ENCODE measurements at places on chromosomes 16 and 17.

DNA sequence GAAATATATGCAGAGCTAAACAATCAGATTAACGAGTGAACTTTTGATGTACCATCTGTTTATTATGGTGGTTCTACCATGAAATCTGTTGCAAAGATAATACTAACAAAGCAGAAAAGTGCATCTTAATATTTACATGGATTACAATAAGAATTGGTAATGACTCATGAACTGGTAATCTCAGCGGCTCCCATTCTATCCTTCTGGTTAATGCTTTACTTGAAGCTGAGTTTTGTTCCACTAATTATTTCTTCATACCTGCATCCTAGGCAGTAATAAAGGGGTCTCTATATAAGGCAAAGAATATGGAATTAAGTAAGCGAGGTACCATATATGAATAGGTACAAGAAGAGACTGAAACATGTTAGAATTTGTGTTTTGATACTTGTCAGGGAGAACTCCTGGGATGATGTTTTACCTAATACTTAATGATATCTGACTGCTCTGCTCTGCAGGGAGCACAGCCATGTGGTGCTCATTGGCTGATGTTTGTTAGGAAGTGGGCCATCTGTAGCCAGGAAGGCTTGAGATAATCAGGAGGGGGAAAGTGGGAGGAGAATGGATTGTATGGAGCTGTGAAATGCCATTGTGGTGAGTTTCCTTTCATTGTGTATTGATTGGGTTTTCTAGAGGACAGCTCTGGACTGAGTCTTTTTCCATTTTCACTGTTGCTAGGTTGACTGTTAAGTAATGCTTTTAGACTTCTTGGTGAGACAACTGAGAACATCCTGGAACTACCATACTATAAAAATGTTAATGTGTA is 52.6 kb downstream of the MAP2K6 start:
- no peak for DNase-seq

DNA sequence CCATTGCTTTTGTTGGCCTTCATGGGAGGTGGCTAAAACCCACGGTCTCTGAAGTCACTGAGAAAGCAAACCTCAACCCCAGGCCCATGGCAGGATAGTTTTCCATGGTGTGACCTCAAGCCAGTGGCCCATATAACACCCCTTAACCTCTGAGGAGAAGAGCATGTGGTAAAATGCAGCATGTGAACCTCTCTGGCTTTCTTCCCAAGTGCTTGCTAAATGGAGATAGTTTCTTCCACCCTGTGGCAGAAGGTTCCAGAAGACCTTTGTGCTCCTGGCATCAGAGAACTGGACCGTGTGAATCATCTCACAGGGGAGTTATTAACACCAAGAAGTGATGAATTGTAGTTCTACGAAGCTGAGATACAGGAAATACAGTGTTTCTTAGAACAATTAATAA is 47.3 kb downstream of the MYOCD start:
- DNase-seq: no peak

DNA sequence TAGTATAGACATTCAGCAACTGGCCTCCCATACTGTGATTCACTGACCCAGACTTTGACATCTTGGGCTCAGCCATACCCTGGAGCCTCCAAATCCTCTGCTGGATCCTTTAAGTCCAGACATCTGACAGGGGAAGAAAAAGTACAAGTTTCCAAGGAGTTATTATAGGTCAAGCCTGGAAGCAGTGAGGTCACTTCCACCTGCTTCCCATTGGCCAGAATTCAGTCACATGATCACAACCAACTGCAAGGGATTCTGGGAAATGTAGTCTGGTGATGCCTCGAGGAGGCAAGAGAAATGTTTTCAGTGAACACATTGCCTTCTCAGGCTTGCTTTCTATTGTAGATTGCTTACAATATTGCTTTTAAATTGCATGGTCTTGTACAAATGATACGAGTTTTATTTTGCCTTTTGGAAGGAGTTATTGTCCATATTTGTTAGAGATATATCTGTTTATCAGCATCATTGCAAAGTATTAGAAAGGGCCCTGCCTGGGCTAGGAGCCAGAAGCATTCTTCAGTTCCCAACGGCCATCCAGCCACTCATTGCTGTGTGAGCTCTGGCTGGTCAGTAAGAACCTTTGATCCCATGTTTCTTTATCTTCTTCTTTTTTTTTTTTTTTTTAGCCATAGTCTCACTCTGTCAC is 696.9 kb downstream of the WWOX start:
- peak; percentile 68 for DNase-seq

DNA sequence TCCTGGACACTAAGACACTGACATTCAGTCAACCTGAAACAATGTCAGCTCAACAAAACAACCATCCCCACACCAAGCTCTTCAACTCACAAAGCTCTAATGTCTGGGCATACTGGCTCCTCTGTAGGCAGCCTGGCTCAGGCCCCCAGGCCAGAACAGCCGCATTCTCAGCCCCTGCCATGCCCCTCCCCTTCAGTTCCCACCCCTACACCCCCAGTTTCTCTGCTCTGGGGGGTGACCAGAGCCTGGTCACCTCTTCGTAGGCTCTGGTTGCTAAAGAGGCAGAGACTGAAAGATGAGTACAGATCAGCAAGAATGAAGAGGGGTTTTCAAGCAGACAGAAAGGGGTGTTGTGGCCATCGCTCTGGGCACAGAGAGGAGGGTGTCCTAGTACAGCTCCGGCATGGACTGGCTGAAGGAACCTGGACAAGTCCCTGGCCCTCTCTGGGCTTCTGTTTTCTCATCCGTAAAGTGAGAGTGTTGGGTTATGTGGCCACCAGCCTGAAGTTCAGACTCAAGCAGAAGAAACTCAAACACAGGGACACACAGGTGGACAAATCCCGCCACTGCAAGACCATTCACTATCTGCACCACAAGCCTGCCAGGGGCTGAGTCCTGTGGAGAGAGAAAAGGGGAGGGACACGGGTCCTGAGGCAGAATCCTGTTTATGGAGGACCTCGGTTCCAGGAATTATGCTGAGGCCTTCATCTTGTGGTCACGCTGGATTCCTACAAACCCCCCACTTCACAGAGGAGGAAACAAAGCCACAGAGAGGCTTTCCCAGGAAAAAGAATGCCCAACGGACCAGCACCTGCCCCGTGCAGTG is 987 bp upstream of the SLC4A1 start:
- no peak for DNase-seq

DNA sequence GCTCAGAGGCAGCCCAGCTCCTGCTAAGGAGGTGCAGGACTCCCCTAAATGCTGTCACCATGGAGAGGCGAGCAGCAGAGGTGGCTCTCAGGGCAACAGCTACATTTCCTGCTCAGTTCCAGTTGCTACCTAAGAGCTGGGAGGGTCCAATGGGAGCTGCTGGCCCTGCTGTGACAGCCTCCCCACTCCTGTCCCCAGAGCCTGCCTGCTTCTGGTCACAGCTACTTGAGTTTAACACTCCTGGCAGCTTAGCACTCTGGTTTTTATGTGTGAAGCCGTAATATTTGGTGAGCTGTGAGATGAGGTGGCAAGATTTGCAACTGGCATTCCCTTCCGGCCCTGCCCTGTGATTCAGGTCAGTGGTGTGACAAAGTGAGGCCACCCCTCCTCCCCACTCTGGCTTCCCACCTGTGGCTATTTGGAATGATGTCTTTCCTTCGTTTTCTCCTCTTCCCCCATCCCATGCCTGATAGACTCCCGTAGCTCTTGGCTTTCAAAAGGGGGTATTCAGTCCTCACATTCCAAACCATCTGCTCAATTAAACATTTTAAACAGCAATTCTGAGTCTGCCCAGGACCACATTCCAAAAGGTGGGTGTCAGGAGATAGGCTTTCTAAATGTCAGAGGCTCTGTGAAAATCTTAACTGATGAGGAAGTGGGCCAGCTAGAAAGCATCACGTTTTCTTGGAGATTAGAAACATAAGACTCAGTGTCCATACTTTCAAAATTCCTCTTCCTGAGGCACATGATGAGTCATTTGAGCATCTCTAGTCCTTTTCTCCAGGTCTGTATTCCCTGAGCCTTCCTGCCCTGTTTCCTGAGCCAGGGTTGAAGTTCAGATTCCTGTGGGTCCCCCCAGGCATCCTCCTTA is 42.6 kb upstream of the SKAP1 start:
- peak; percentile 42 for DNase-seq

- no peak for DNase-seq
Measured at GRCh38 chr16:3850544-3850899, 30.0 kb downstream of the CREBBP start.

DNA sequence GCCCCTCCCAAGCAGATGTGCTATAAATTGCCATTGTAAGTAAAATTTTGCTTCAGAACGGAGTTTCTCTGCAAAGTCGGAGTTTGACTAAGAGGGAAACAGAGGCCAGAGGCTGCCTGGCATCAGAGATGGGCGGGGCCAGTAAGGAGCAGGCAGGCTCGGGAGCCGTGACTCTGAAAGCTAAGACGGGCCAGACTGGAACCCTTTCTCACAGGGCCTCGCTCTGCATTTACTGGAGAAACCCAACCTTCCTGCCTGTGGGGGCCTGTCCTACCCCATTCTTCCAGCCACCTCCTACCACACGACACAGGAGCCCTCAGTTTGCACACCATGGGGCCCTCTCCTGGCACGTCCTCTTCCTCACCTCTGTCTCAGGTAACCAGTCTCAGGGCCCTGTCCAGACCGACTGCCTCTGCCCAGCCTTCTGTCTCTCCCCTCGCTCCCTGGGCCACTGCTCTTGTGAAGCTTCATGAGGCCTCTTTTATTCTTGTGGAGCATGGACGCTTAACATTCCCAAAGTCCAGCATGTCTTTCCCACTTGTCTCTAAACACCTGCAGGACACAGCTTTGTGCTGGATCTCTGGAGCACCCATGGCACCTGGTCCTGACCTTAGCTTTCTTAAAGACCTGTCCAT is 48.4 kb upstream of the ACSF3 start:
- DNase-seq: no peak

- DNase-seq: no peak
Measured at GRCh38 chr16:4138713-4139112, 22.5 kb upstream of the ADCY9 start.

DNA sequence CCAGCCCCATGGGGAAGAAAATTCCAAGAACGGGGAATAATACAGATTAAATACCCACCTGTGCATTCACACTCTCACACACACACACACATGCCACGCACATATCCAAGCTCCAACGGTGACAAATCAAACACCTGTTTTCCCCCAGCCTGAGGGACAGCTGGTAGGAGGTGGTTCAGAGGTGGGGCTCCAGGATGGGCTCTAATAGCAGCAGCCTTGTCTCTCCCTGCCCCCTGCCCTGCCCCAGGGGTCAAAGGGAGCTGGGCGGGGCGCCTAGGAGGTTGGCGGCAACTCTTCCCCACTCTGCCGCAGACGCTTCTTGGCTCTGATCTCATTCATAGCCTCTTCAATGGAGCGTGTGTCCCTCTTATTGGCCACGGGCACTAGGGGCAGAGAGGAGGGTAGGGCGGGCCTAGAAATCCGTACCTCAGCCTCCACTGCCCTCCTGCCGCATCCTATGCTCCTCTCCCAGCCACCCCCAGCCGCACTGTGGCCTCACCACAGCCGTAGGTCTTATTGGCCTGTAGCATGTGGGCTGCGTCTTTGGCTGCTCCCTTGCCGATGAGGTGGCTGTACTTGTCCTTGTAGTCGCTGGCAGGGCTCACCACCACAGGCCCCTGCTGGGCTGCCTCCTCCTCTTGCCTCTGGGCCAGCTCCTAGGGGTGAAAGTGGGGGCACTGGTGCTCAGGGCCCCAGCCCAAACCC is 8.2 kb downstream of the SPAG7 start:
- no peak for DNase-seq

DNA sequence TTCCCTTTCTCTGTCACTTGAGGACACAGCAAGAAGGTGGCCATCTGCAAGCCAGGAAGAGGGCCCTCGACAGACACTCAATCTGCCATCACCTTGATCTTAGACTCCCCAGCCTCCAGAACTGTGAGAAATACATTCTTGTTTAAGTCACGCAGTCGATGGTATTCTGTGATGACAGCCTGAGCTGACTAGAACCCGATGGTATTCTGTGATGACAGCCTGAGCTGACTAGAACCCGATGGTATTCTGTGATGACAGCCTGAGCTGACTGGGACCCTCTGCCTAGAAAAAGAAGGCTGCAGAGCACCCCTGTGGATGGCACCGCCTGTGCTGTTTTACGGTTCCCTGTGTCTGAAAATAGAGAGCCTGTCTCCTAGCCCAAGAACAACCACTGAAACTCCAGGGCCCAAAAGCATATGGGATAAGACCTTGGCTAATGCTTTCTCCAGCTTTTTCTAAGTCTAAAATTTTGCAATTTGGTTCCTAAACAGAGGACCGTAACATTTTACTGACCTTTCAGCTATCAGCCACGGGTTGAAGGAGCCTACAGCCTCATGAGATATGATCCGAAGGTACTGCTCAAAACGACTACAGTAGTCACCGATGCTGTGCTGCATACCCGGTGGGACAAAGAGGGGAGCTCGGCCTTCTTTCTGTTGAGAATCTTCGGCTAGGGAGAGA is 33.1 kb upstream of the PITPNM3 start:
- no peak for DNase-seq

Data from CD4-positive, alpha-beta T cell treated with Interferon alpha-2 for 1 hour (primary cell).